ENCODE measurements at places on chromosomes 6 and 20.

- H3K27ac ChIP-seq = no peak overlapping the region
- H3K4me3 ChIP-seq = no peak overlapping the region
- no peaks in the 10 kb centered on the region for H3K4me1 ChIP-seq
- DNase-seq = no peak
- no peaks in the 10 kb centered on the region for H3K27me3 ChIP-seq
Observed at GRCh38 chr20:50405915-50406609, 104.1 kb upstream of the PTPN1 start.

GRCh38 chr20:12394786-12395185 is 477.1 kb downstream of the BTBD3 start:
- no peaks in the 10 kb centered on the region for H3K27me3 ChIP-seq
- no peaks in the 10 kb centered on the region for H3K36me3 ChIP-seq
- H3K27ac ChIP-seq = no peak overlapping the region
- no peak overlapping the region for H3K4me3 ChIP-seq
- DNase-seq = no peak
- no peaks in the 10 kb centered on the region for H3K4me1 ChIP-seq

- H3K4me1 ChIP-seq = peaks cover 7% of the 10 kb centered on the region
- H3K27ac ChIP-seq = no peak overlapping the region
- no peak overlapping the region for H3K4me3 ChIP-seq
- H3K27me3 ChIP-seq = peaks cover 2% of the 10 kb centered on the region
- no peak for DNase-seq
Observed at GRCh38 chr6:160513836-160514235, 150.2 kb downstream of the LPA start.

DNA sequence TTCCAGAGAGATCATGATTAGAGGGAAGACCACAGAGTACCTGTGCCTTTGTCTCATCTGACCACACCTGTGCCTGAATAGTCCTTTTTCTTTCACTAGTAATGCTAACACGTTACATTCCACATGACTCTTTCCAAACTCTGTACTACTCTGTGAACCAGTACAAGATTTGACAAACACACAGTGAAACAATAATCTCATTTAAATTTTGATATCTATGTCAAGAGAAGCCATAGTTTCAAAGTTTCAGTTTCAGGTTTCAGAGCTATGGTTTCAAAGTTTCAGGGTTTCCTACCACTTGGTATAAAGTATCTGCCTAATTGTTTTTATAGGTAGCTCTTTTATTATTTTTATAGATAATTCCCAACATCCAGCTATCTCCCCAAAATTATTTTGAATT is 62.0 kb upstream of the PHACTR2 start:
- DNase-seq = no peak
- H3K36me3 ChIP-seq = no peaks in the 10 kb centered on the region
- no peak overlapping the region for H3K27ac ChIP-seq
- H3K4me1 ChIP-seq = peaks cover 46% of the 10 kb centered on the region
- H3K4me3 ChIP-seq = no peak overlapping the region

DNA sequence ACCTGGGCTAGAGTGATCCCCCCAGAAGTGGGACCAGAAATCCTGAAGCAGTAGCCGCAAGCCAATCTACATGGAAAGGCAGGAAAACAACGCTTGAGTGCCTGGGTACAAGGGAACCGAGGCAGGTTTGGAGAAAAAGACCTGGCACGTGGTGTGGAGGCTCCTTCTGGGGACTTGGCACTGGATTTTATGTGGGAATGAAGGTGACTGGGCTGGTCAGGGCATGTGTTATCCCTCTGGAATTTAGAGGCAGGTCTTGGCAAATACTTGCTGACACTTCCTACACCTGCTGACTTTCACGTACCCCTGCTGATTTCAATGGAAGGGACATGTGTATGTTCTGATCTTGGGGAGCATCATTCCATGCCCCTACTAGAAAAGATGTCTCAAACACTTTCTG is 25.0 kb upstream of the FAM217A start:
- H3K4me1 ChIP-seq = no peaks in the 10 kb centered on the region
- no peaks in the 10 kb centered on the region for H3K36me3 ChIP-seq
- no peak for DNase-seq
- H3K27me3 ChIP-seq = no peaks in the 10 kb centered on the region
- no peak overlapping the region for H3K27ac ChIP-seq
- H3K4me3 ChIP-seq = no peak overlapping the region

All from activated T-cell treated with anti-CD3 and anti-CD28 coated beads, Interleukin-2, amount 50 U/mL, for 24 hours (primary cell).